ENCODE measurements at places on chromosomes 2 and 18.

- no peak for DNase-seq
These were observed 36.5 kb downstream of the COLEC12 start for GRCh38 chr18:463827-464541.

- peak; percentile 72 for DNase-seq
These were observed 40.3 kb downstream of the AP1S3 start for GRCh38 chr2:223797037-223797436.

DNA sequence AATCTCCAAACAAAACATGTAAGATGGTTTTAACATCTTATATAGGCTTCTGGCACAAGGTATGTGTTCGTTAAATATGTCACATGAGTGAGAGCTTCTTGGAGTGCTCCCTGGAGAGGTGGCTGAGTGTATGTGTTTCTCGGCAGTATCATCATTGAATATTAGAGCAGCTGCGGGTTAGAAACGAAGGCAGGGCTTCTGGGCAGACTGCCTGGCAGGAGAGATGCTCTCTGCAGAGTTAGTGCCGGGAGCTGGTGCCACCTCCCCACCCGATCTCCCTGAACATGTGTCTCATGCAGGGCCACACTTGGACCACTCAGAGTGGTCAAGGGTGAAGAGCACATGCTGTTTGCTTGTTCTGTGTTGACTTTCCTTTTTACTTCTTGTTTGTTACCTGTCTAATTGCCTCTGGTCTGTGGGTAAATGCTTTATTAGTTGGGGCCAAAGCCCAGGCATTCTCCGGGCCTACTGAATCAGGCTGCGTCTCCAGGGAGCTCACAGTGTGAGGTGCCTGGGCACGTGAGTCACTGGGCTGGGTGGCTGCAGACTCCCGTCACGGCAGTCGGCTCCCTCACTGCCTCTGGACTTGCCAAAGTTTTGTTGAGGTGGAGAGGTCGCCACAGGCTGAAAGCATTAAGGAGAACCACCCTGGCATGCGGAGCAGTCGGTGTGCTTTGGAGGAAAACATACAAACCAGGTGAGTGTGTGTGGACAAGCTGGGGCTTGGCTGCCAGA is 246.6 kb downstream of the FHOD3 start:
- DNase-seq, result no peak

DNA sequence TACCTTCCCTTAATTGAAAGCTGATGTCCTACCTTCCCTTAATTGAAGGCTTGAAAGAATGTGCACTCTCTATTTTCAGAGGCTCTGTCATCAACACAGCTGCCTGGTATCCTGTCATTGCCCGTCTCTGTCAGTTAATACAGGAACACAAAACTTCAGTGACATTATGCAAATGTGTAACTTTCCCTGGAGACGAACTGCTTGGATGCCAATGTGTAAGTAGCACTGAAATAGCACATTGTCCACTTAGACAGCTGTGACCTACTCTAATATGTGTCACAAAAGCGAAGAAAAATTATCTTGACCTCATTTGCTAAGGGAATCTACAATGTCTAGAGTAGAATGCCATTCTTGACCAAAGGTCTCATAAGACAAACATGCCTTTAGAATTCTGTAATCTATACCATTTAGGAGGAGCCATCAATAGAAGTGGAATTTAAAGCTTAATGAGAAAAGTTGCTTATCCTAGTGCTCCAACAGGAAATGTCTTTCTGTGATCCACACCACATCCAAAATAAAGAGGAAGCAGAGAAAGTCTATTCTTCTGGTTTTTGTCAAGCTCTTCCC is 138.1 kb downstream of the BARD1 start:
- no peak for DNase-seq

GRCh38 chr2:28291811-28292440 is 100.7 kb upstream of the FOSL2 start:
- no peak for DNase-seq

- DNase-seq, result no peak
These were observed 5.3 kb upstream of the ASAP2 start for GRCh38 chr2:9201185-9201891.

- no peak for DNase-seq
These were observed 13.7 kb upstream of the ZNF532 start for GRCh38 chr18:58850786-58851469.

DNA sequence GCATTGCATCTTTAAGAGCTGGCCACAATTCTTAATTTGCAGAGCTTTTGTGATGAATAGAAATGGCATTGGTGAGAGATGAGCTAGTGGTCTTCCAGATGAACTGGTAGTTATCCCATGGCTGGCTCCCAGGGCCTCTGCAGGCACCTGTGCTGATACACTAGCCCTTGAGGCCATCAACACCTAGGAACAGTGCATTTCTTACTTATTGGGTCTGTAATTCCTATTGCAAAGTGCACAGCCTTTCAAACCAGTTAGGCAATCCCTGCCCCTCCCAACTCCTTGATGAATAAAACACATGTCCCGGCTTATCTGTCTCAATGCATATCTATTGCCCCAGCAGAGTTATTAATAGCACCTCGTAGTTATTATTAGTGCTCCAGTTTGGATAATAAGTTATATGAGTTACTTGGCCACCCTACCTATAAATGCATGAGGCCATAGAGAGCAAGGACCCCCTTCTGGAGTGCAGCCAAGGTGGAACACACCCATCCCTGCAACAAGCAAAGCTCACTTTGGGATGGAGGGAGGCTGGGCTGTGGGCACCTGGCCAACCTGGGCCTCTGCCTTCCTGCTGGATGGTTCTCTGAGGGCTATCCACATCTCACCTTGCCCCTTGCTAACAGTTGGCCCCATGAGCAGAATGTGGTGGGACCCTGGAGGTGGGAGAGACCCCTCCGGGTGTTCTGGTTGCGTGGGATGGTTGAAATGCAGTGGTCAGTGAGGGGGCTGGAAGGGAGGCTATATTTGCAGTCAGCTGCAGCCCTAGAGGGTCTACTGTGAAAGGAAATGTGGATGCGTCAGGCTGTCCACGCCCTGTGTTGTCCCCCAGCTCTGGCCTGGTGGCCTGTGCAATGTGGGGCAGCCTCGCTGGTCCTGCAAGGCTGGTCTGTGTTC is 455.9 kb upstream of the HS6ST1 start:
- DNase-seq, result no peak

DNA sequence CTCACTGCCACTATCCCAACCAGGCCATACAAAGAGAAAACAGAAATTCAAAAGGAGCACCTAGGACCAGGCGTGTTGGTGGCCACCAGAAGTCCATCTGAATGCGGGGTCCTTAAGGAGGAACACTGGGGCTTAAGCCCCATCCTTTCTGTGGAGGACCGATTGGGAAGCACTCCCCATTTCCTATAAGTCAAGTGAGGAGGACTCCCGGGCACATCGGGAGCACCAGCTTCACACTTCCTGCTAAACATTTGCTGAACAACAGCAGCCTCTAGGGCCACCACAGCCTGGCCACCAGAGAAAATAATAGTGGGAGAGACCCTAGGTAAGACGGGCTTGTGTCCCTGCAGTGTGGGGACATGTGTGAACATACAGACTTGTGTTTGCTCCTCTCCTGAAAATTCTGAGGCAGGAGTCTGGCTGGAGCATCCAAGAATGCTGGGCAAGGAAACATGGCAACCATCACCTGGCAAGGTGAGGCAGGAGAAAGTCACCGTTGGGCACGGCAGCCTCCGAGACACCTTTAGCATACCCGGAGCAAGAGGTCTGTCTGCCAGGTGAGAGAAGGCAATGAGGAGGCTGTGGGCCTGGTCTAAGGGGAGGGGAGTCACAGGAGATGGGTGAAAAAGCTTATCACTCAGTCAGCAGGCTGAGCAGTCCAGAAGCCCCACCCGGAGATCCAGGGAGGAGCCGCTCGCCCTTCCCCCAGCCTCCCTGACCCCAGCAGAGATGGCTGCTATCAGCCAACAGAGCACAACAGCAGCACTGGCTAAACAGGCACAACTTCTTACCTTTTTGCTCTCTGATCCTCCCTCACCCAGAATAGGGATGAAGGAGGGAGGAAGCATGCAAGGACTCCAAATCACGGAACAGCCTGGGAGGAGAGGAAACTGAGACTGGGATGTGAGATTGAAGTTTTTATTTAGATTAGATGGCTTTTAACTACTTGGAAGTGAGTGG is 282.3 kb downstream of the EIPR1 start:
- no peak for DNase-seq

- DNase-seq, result no peak
These were observed 154.0 kb downstream of the CALCRL start for GRCh38 chr2:187294043-187294442.

DNA sequence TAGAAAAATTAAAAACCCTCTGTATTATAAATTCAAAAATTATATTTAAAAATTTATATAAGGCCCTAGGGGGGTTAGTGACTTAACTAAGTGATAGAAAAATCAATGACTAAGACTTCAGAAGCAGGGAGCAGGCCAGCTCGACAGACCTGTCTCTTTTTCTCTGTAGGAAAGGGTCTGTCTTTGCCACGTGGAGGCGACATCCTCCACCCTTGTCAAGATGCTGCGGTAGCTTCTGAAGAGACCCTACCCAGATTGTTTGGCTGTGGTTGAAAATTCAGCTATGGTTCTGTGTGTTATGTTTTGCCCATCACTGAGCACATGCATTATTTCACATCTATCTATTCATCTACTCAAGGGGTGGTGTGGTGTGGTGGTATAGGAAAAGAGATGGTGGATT is 8.2 kb upstream of the SLC4A3 start:
- DNase-seq, result no peak

- DNase-seq, result no peak
These were observed 185.8 kb downstream of the FBXO15 start for GRCh38 chr18:73961804-73962203.

- DNase-seq, result no peak
These were observed 122.9 kb downstream of the ATAD2B start for GRCh38 chr2:23803965-23804542.

GRCh38 chr2:135546436-135546835 is 15.2 kb downstream of the R3HDM1 start:
- DNase-seq, result no peak

- no peak for DNase-seq
These were observed 69.4 kb upstream of the UBE2E3 start for GRCh38 chr2:180910831-180911665.

- DNase-seq, result no peak
These were observed 87.0 kb downstream of the EPB41L3 start for GRCh38 chr18:5456577-5457461.

DNA sequence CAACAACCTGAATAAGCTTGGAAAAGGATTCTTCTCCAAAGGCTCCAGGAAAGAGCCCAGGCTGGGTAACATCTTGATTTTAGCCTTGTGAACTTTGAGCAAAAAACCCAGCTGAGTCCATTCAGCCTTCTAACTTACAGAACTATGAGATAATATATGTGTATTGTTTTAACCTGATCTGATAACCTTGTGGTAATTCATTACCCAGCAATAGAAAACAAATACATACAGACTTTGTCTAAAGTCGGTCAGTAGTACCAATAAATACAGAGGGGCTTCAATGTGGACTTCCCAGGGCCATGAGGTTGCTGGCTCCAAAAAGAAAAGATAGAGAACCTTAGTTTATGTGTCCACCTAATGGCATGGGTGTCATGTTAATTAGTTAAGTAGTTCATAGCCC is 191.8 kb downstream of the KCNH7 start:
- no peak for DNase-seq

DNA sequence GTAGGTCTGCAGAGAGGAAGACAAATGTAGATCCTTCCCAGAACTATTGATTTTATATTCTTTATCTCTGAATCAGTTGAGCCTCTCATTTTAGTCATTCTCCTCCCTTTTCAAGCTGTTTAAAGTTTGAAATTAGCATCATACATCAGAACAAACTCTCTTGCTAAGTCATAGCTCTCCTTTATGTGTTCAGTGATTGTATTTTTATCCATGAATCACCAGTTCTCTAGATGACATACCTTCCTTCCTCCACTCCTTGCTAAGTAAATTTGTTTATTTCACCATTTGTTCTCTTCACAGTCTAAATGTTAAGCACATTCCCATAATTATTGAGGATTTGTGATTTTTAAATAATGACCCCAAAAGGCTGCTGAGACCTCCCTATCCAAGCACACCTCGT is 63.5 kb upstream of the RAPGEF4 start:
- no peak for DNase-seq

DNA sequence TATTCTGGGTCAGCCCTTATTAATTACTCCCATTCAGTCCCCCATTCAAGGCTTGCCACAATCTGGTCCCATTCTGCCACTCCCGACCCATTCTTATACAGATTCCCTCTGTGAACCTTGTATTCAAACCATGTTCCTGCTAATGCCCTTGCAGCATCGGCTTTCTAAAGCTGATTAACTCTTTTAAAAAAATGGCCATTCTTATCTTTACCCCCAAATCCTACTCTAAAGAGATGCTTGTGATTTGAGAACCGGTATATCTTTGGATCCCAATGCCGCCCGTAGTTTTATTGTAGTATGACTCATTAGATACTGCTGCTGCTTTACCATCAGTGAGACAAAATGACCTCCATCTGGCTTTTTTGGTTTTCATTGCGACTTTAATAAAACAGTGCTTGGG is 72.2 kb downstream of the XRCC5 start:
- no peak for DNase-seq

DNA sequence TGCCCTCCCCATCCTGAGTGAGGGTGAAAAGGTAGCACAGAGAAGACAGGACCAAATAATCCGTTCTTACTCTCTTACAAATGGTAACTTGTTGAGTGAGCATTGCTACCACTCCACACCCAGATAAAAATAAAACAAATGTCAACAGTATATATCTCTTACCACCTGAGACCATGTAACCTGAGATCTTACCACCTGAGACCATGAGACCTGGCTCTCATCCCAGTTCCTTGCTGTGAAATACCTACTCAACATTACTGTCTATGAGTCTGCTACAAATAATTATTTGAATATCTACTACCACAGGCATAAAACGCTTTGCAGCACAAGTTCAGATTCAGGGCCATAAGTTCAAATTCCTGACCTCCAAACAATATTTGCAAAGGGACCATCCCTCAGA is 234.7 kb downstream of the C1D start:
- no peak for DNase-seq

GRCh38 chr2:216774620-216775019 is 79.3 kb upstream of the IGFBP5 start:
- no peak for DNase-seq

DNA sequence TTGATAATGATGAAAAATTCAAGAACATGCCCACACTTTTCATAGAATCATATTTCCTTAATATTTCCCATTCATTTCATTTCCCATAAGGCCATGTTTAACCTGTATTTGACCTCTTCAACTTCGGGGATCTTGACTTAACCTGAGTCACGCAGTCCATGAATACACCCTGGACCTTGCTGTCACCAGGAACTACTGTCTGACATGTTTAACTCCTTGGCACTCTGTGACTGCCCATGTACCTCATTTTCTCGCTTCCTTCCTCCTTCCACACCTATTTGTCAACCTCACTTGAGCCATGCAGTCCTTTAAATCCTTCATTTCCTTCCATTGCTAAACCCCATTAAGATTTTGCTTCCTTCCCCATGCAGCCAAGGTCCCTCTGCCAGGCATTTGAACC is 16.3 kb downstream of the ABCB11 start:
- DNase-seq, result no peak

DNA sequence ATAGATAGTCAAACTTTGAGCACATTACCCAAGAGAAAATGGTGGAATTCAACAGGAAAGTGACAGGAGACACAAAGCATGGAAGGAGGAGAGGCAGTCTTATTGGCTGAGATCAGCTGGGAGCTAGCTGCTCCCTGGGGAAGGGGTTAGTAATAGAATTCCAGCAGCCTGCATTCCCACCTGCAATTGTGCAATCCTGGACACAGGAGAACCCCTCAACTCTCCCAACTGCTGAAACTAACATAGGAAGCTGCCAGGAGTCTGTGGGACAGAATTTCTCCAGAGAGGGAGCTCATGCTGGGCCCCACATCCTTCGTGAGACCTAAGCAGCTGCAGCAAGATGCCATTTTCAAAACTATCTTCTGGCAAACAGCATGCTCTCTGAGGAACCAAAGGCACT is 69.8 kb upstream of the ACVR1C start:
- no peak for DNase-seq

GRCh38 chr2:219362524-219363164 is 25.1 kb downstream of the DNPEP start:
- DNase-seq, result no peak

All from HCT116 (cell line).